ENCODE measurements at places on chromosomes 2 and 18. TPM values are rescaled to one million over a fixed set of nuclear protein-coding genes. Genes with fewer than 3 reads are reported as not detected.

Gene USP40
- 40.2 TPM for total RNA-seq

Gene PLGLB2
- not detected for total RNA-seq

Gene TMEM37
- total RNA-seq, result not detected

Gene IL36A
- 2.0 TPM for total RNA-seq

Gene TEX44
- total RNA-seq, result not detected

DNA sequence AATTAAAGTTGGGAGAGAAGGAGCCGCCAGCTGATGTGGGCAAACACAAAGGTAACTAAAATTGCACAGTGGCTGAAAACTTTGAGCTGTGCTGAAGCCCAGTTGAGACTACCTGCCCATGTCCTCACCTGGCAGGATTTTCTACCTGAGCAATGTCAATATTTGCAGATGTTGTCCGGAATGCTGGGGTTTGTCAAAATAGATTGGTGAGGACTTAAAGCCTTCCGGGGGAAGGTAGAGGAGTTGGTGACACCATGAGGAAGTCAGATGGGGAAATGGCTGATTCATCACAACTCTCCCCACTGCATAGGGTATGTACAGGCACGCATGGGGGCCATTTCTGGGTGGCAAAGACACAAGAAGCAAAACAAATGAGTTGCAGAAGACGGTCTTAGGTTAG lies 114.9 kb downstream of the ALK start:
- DNase-seq, result no peak

DNA sequence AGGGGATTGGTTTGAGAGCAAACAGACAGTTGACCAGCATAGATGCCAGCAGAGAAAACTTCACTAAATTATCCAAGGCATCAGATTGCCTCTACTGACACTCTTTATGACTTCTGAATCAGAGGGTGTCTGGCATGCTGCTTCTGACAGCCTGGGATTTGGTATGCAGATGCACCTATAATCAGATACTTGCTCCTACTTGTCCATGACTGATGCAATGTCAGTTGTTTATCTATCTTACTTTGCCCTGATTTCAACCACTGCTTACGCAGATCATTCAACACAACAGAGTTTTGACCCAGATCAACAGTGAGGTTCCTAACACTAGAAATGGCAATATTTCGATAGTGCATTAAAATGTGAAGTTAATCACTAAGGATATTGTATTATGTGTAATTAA lies 22.6 kb upstream of the CALCRL start:
- DNase-seq, result no peak

DNA sequence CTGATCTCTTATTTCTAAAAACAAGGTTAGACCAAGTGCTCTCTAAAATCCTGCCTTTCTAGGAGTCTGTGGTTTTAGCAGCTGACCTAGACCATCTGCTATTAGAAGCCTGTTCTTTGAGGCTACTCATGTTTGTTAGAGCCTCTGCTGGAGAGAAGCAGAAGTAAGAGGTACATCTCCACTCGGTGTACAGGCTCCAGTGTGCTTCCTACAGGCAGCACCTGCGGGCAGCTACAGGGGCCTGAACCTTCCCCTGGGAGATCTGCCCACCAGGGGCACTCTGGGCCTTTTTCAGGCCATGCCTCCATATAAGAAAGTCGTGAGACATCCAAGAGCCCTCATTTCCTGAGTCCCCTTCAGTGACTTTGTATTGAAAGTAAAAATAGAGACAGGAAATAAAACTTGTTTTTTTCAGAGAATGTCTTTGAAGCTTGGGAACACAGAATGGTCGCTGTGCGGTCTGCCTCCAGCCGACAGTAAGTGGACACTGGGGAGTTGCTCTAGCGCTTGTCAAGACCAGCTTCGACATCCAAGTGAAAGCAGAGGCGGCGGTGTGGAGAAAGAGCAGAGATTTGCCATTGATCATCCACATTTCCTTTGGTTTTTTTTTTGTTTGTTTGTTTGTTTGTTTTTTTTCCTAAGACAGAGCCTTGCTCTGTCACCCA lies 31.7 kb downstream of the ONECUT2 start:
- DNase-seq, result no peak

DNA sequence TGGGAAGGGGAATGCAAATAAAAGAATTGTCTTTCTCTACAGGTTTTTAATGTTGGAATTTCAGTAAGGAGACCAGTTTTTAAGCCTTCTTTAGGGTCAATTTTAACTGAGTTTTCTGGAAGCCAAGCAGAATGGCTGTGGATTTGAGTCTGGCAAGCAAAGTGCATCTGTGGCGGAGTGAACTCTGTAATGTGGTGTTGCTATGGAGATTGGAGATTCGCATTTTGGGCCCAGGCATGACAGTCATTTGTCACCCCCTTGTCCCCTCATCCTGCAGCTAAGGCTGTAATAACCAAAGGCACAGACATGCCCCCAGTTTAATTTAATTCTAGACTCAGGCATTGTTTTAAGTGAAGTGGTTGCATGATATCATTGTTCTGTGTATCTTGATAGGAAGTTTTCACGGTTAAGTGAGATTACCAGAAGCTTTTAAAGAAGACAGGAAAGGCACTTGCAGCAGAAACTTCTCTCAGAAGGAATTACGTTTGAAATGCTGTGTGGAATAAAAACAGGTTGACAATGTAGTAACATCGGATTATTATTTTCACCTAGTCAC lies 30.6 kb downstream of the ARMC9 start:
- DNase-seq, result no peak

DNA sequence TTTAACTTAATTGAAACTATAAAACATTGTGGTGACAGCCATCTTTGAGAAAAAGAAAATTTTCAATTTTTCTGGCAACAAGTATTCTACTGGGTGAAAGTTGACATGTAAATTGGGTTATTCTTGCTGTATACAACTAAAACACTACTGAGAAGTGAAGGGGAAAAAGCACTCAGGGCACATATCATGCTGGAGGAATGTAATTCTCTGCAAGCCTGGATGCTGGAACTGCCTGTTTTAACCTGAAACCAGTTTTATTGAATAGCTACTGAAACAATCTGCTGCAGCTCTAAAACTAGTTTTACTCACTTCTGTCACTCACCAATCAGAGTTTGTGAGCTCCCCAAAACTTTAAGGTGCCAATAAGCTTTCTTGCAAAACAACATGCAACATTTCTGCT lies 1136.0 kb downstream of the LRP1B start:
- DNase-seq, result no peak

- DNase-seq, result no peak
These were observed 55.5 kb upstream of the SLC8A1 start for GRCh38 chr2:40507432-40507831.

- peak; percentile 55 for DNase-seq
These were observed 13.4 kb downstream of the CNOT9 start for GRCh38 chr2:218582076-218582475.

GRCh38 chr2:205678541-205679142 lies 3.7 kb upstream of the NRP2 start:
- DNase-seq, result no peak

DNA sequence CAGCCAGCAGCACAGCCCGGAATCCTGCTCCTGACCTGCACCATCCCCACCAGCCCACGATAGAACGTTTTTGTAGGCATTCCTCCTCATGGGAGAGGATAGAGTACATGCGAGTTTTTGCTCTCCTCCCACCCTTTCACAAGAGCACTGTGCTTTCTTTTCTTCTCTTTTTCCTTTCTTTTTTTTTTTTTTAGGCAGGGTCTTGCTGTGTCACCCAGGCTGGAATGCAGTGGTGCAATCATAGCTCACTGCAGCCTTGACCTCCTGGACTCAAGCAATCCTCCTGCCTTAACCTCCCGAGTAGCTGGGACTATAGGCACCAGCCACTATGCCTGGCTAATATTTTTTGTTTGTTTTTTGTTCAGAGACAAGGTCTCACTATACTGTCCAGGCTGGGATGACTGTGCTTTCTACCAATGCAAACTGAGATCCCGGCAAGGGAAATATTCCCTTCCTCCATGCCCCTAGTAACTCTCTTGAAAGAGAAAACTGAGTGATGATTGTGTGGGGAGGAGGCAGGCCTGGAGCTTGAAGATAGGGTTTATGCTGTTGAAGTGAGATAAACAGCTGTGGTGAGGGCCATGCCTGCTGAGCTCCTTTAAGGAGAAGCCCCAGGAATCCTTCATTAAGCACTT lies 82.6 kb upstream of the TXNDC2 start:
- DNase-seq, result peak; percentile 42

DNA sequence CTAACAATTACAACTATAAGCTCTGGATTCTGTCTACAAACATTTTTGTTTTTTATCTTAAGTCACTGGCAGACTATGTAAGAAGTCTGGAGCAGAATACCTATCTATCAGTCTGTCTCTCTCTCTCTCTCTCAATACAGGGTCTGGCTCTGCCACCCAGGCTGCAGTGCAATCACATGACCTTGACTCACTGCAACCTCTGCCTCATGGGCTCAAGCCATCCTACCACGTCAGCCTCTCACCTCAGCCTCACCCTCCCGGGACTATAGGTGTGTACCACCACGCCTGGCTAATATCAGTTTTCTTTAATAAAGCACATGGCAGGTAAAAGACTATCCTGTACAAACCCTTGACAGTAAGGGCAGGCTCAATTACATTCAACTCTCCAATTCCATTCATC lies 96.9 kb downstream of the OSBPL1A start:
- DNase-seq, result no peak

DNA sequence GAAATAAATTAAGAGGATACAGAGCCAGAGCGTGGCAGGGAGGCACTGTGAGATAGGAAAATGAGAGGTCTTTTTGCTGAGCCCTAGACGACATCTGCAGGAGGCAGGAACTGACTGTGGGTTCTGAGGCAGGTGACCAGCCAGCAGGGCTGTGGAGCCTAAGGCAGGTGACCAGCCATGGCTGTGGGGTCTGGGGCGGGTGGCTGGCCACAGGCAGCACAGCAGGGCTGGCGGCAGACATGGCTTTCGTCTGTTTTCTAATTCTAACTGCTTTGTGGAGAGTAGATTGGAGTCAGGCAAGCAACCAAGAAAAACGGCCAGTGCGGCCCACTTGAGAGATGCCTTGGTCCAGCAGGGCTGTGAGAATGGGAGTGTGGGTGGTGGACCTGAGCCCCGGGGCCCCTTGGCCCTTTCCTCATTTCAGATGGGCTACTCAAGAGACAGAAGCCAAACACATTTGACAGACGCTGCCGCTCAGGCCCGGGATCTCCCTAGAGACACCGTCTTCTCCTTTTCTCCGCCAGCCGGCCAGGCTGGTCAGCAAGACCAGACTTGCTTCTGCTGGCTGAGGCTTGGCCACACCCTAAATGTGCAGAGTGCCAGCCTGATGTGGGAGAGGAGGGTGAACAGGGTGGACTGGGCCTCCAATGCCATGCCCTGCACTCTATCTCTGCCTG lies 19.7 kb upstream of the GNAL start:
- DNase-seq, result no peak

GRCh38 chr2:73101626-73102256 lies 11.0 kb downstream of the RAB11FIP5 start:
- no peak for DNase-seq

DNA sequence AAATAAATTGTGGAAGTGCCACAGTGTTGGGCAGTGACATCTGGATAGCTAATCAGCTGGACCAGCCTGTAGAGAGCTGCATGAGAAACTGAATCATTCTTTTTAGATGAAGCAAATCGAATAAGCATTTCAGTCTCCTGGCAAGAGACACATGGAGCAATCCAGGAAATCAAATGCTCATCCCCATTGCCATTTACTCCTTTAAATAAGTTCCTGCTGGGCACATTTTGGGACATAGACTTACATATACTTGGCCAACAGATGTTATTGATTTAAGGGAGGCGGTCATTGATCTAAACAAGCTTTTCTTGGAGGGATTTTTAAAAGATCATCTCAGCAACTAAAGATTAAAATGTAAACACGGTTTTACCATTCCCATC lies 307.1 kb downstream of the STK39 start:
- no peak for DNase-seq

GRCh38 chr2:70529610-70530009 lies 24.0 kb downstream of the TGFA start:
- no peak for DNase-seq

- DNase-seq, result no peak
These were observed 915.5 kb downstream of the ERBB4 start for GRCh38 chr2:211623096-211623495.

Data from fibroblast of the aortic adventitia (primary cell).